ENCODE measurements at places on chromosomes 12 and 14. TPM values are rescaled to one million over a fixed set of nuclear protein-coding genes. Genes with fewer than 3 reads are reported as not detected.

The RNASE7 gene
- 0.94 TPM for total RNA-seq

The ADSS1 gene
- 11.0 TPM for total RNA-seq

The STAB2 gene
- total RNA-seq, result 0.29 TPM

The ACTR6 gene
- total RNA-seq, result 33.1 TPM

The CCDC184 gene
- total RNA-seq, result 5.6 TPM

The PCNX1 gene
- total RNA-seq, result 73.3 TPM

The KITLG gene
- total RNA-seq, result 17.2 TPM

The MUCL1 gene
- not detected for total RNA-seq

The THTPA gene
- total RNA-seq, result 20.2 TPM

The LACRT gene
- not detected for total RNA-seq

The MYF5 gene
- total RNA-seq, result not detected

The ANO4 gene
- total RNA-seq, result 4.1 TPM

The MARS1 gene
- total RNA-seq, result 327 TPM

The GARIN6 gene
- not detected for total RNA-seq

The WDHD1 gene
- total RNA-seq, result 6.6 TPM

The A2M gene
- 688 TPM for total RNA-seq

The HOXC13 gene
- 0.21 TPM for total RNA-seq

The KRT73 gene
- total RNA-seq, result not detected

The NGB gene
- not detected for total RNA-seq

The PMCH gene
- total RNA-seq, result not detected

The SMIM41 gene
- total RNA-seq, result 0.78 TPM

The GNS gene
- total RNA-seq, result 137 TPM
